ENCODE measurements at places on chromosomes 6 and 20. TPM values are rescaled to one million over a fixed set of nuclear protein-coding genes. Genes with fewer than 3 reads are reported as not detected.

DNA sequence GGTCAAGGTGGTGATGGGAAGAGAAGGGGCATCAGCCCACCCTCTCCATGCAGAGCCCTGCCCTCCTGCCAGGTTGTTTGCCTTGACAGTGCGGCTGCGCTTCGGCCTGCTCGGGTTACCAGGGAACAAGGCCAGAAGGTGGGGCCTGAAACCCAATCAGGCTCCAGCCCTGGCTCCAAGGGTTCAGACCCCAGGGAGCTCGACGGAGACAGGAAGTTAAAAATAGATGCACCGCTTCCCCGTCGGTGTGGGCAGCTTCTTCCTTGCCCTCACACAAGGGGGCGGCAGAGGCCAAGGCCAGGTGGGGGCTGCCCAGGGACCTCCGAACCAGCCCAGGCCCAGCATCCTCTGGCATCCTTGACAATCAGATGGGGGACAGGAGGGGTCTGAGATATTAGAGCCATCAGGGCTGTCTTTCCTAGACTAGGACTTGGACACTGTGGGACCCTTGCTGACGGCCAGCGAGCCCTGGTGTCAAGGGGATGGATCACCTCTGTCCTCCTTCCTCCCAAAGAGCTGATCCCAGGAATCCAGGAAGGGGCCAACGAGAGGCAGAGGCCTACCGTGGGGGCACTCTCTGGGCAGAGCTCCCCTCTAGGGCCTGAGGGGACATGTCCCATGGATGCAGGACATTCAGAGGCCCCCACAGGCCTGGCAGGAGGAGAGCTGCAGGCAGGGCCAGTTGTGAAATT lies 65.2 kb downstream of the RIPOR3 start:
- peak; percentile 48 for DNase-seq

SRMS gene
- not detected for total RNA-seq

DNA sequence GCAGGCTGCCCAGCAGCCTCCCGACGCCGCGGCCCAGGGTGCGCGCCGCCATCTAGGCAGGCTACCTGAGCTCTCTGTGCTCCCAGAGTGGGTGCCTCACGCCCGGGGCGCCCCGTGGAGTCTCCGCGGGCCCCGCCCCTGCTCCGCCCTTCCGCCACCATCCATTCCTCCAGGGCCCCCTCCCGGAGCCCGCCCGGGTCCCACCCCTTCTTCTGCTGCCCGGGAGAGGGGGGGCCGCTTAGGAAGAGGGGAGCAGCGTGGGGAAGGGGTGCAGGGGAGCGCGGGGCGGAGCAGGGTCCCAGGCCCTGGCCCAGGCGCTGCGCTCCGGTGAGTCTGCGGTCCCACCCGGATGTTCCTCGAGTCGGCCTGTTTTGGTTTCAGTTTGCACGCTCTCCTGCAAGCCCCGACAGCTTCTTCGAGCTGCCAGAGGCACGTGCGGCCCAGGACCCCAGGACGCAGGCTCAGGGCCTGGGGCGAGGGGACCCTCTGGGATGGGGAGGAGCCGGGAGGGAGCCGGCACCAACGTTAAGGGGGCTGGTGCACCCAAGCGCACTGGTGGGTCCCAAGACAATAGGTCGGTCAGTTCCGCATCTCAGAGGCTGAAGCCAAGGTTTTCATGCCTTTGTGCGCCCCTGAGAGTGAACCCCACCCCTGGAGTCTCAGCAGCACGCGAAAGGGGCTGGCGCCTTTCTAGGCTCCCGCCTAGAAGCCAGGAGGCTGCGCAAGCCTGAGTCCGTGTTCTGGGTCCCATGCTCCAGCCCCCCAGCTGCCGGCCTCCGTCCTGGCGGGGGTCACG lies at the start of gene ACSS1:
TSS of gene ACSS1 (minus strand) at position 89 of the 796 bp plus-strand sequence. CDS start at position 52, 37 bp downstream.
- DNase-seq: no peak

LIN28B gene
- total RNA-seq: not detected

- peak; percentile 40 for DNase-seq
These were observed 933 bp downstream of the SSR1 start for GRCh38 chr6:7311917-7312615.

SLC17A2 gene
- total RNA-seq: not detected

All from LHCN-M2 (cell line).